Caco-2 (cell line): ENCODE measurements at places on chromosomes 2 and 18. TPM values are rescaled to one million over a fixed set of nuclear protein-coding genes. Genes with fewer than 3 reads are reported as not detected.

FAM237A gene
- total RNA-seq: not detected in 2 replicates

- H3K4me3 ChIP-seq: no peak overlapping the region
- no peaks in the 10 kb centered on the region for H3K36me3 ChIP-seq
- no peaks in the 10 kb centered on the region for H3K27me3 ChIP-seq
These were observed 300.0 kb downstream of the PDE11A start for GRCh38 chr2:177772529-177772928.

GRCh38 chr2:168796583-168797285 lies 5.7 kb upstream of the NOSTRIN start:
- H3K4me1 ChIP-seq: peaks cover 23% of the 10 kb centered on the region
- DNase-seq: no peak
- H3K27me3 ChIP-seq: no peaks in the 10 kb centered on the region

DNA sequence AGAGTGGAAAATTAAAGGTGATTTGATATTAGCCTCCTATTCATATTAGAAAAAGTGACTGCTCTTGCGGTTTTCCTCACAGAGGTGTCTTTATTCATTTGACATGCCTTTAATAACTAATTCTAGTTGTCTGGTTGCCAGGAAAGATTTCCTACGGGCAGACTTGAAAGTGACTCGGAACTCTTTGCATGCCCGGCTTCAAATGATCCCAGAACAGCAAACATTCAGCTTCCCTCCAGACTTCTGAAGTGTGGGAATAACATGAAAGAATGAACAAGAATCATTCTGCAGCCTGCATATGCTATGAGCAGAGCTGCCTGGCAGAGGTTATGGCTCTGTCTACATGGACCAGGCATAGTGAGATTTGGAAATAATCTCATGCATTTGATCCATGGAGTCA lies 89.6 kb upstream of the PKDCC start:
- no peak overlapping the region for H3K4me3 ChIP-seq
- peaks cover 6% of the 10 kb centered on the region for H3K4me1 ChIP-seq
- H3K27ac ChIP-seq: no peak overlapping the region
- H3K36me3 ChIP-seq: no peaks in the 10 kb centered on the region
- no peak for DNase-seq
- no peaks in the 10 kb centered on the region for H3K27me3 ChIP-seq

DNA sequence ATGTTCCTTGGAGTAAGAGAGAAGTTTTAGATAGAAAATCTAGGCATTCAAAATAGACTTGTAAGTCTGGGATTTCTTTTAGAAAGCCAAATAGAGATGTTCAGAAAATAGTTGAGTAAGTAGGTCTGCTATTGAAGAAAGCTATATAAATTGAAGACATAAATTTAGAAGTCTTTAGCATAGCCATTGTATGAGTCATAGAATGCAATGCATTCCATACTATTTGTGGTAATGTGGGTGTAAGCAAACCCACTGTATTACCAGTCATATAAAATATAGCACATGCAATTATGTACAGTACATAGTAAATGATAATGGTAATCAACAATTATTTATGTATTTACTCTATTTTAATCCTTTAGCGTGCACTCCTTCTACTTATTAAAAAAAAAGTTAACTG lies 14.1 kb downstream of the MC4R start:
- no peaks in the 10 kb centered on the region for H3K4me1 ChIP-seq
- DNase-seq: no peak
- H3K4me3 ChIP-seq: no peak overlapping the region
- no peak overlapping the region for H3K27ac ChIP-seq
- no peaks in the 10 kb centered on the region for H3K36me3 ChIP-seq
- H3K27me3 ChIP-seq: no peaks in the 10 kb centered on the region

- no peak overlapping the region for H3K27ac ChIP-seq
- no peaks in the 10 kb centered on the region for H3K36me3 ChIP-seq
- no peaks in the 10 kb centered on the region for H3K27me3 ChIP-seq
- no peak overlapping the region for H3K4me3 ChIP-seq
These were observed 82.5 kb downstream of the SPP2 start for GRCh38 chr2:234133004-234133403.

DNA sequence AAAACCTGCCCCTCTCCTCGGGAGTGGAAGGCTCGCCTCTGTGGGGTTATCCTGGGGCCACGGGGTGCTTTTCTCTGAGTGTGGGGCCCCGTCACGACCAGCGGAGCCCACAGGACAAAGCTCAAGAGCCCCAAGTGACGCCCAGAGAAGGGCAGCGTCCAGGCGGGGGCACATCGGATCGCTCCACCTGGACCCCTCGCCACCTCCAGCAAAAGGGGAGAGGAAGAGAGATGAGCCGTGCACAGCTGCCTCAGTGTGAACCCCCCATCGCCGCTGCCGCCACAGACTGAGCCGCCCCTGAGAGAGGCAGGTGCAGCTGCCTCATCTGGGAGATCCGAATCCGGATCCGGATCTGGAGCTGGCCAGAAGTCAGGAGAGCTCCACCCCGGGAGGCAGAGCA lies 282.5 kb upstream of the PXDN start:
- H3K4me3 ChIP-seq: no peak overlapping the region
- no peaks in the 10 kb centered on the region for H3K4me1 ChIP-seq
- H3K27me3 ChIP-seq: no peaks in the 10 kb centered on the region
- DNase-seq: no peak
- no peaks in the 10 kb centered on the region for H3K36me3 ChIP-seq

GRCh38 chr2:205675861-205676516 lies 6.3 kb upstream of the NRP2 start:
- H3K36me3 ChIP-seq: no peaks in the 10 kb centered on the region
- no peaks in the 10 kb centered on the region for H3K27me3 ChIP-seq
- peaks cover 46% of the 10 kb centered on the region for H3K4me1 ChIP-seq

- no peak overlapping the region for H3K4me3 ChIP-seq
- no peaks in the 10 kb centered on the region for H3K36me3 ChIP-seq
- no peak overlapping the region for H3K27ac ChIP-seq
- H3K4me1 ChIP-seq: 0 out of 2 replicates have a peak, but pooled peaks cover 3% of the 10 kb centered on the region
- no peak for DNase-seq
- no peaks in the 10 kb centered on the region for H3K27me3 ChIP-seq
These were observed 39.1 kb upstream of the DTNB start for GRCh38 chr2:25712455-25712854.
